GM12892 (cell line): ENCODE measurements at places on chromosomes 4 and X.

DNA sequence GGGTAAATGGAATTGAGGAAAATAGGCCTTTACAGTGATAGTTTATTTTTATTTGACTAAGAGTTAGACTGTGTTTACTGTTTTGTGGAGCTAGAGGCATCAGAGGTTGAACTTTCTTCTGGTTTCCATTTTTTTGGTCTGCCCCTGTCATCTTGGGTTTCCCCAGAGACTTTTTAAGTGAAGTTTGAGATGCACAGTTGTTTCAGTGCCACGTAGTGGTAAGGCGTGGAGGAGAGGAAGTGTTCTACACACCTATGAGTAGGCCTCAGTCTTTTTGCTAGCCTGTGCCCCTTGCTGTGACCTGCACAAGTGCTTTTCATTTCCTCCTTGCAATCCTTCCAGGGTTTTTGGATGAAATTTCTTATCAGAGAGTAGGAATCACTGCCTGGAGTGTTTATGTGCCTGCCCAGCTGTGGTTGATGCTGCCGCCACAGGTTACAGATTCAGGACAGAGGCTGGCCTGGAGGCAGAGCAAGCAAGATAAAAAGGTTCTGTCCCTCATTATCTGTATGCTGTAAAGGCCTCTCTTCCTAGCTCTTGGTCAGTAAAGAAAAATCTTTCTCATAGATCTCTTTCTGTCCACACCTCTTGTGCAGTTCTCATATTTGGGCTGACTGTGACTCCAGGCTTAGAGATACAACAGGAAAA is 12.5 kb upstream of the HSFX4 start:
- no peak for DNase-seq

GRCh38 chrX:53265771-53266574 is 15.4 kb downstream of the IQSEC2 start:
- no peak for DNase-seq

GRCh38 chr4:103156106-103156505 is 42.0 kb downstream of the CENPE start:
- no peak for DNase-seq

GRCh38 chr4:163554870-163555465 is 60.5 kb downstream of the TMA16 start:
- DNase-seq, result no peak

DNA sequence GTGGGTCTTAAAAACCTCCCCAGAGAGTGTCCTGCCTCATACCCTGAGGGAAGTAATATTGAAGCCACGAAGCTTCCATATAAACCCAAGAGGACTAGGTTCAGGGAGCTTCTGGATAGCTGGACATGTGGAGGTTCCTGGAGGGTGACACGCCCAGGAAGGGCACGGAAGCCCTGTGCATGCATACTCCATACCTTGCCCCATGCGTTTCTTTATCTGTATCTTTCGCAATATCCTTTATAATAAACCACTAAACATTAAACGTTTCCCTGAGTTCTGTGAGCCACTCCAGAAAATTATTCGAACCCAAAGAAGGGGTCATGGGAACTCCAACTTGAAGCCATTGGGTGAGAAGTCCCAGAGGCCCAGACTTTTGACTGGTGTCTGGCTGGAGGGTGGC is 45.7 kb upstream of the HPF1 start:
- DNase-seq, result no peak

GRCh38 chr4:101921370-101921769 is 130.8 kb downstream of the BANK1 start:
- no peak for DNase-seq

- DNase-seq, result no peak
These were observed 295.1 kb downstream of the GBA3 start for GRCh38 chr4:22987870-22988269.

- DNase-seq, result no peak
These were observed 297.2 kb downstream of the IQCM start for GRCh38 chr4:149518471-149518870.

GRCh38 chrX:43644124-43644701 is 11.9 kb upstream of the MAOA start:
- no peak for DNase-seq

GRCh38 chr4:70718811-70719604 is 2.8 kb upstream of the RUFY3 start:
- DNase-seq, result no peak

DNA sequence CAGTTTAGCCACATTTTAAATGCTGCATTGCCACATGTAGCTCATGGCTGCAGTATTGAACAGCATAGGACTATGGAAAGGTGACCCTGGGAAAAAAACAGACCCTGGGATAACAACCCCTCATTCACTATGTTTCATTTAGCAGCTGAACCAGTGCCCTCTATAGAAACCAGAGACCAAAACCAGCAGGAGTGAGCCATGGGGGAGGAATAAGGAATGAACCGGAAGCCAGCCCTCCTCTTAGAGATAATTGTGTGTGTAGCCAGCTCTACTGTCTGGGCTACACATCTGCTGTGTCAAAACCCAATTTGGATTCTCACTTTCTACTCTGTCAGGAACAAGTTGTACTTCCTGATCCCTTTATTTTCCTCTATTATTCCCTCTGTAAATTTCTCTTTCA is 158.5 kb upstream of the S100G start:
- no peak for DNase-seq

GRCh38 chr4:38149472-38149996 is 189.3 kb downstream of the PTTG2 start:
- no peak for DNase-seq

DNA sequence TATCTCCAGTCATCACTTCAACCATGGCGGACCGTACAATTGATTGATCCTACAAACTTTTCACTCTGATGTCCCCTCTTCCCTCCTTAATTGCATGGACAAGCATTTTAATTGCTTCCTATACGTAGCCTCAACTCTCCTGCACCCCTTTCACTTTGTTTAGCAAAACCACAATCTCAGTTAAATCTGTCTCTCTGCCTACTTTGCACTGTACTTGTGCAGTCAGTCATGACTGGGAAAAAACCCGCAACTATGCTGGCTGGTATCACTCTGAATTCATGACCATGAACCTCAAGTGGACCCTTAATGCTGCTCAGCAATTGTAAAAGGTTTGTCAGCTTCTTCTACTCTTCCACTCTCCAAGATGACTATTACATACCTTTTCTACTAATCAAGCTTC is 51.7 kb upstream of the AFF2 start:
- DNase-seq, result no peak

GRCh38 chr4:151905197-151905596 is 144.4 kb upstream of the GATB start:
- DNase-seq, result no peak

- no peak for DNase-seq
These were observed 107.3 kb downstream of the SLC10A6 start for GRCh38 chr4:86741846-86742245.

- no peak for DNase-seq
These were observed 70.9 kb upstream of the ENPP6 start for GRCh38 chr4:184288451-184289178.

DNA sequence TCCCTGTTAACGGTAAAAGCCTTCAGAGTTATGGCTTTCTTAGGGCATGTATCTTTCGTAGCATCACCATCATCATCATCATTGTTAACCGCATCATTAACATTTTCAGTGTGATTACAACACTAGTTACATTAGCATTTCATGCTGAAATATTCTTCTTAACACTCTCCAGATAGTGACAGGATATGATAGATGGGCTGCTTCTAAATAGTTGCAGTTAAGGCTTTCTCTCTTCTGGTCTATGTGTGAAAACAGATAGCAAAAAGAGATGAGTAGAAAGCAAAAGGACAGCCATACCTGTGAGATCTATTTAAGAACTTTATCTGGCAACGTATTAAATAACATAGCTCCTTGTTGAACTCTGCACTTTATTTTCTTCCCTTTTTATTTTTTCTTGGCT is 1069.8 kb downstream of the ADGRL3 start:
- DNase-seq, result no peak

GRCh38 chr4:57053508-57053907 is 56.7 kb downstream of the IGFBP7 start:
- no peak for DNase-seq

DNA sequence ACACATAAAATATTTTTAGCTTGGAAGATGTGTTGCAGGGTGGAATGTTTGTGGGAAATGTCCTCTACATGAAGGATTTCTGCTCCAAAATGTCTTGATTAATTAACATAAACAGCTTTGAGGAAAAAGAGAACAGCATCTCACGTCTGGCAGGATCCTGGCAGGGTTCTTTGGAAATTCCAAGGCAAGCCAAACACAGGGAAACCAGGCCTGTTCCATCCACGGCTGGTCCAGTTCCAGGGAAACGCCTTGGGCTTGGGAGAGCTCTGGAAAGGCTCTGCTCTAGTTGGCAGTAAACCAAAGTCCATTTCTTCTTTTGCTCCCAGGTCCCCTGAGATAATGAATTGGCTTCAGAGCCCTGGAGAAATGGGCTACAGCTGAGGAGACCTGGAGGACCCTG is 42.4 kb upstream of the GAB1 start:
- DNase-seq, result no peak

- no peak for DNase-seq
These were observed 16.2 kb downstream of the SH3RF1 start for GRCh38 chr4:169254546-169254983.

- no peak for DNase-seq
These were observed 12.0 kb downstream of the EREG start for GRCh38 chr4:74376888-74377483.

- DNase-seq, result no peak
These were observed 38.3 kb upstream of the NDP start for GRCh38 chrX:44011506-44011905.

DNA sequence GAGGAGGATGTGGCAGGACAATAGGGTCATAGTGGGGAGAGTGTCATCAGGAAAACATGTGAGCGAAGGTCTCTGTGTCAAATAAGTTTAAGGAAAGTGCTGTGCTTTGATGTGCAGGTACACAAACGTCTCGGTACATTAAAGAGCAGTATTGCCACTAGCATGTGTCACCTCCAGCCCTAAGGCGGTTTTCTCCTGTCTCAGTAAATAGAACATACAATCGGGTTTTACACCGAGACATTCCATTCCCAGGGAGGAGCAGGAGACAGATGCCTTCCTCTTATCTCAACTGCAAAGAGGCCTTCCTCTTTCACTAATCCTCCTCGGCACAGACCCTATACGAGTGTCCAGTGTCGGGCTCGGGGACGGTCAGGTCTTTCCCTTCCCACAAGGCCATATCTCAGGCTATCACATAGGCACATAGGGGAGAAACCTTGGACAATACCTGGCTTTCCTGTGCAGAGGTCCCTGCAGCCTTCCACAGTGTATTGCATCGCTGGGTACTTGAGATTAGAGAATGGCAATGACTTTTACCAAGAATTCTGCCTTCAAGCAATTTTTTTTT is 684.5 kb downstream of the PDHA2 start:
- no peak for DNase-seq

- DNase-seq, result no peak
These were observed 115.8 kb upstream of the INPP4B start for GRCh38 chr4:142961866-142962265.

DNA sequence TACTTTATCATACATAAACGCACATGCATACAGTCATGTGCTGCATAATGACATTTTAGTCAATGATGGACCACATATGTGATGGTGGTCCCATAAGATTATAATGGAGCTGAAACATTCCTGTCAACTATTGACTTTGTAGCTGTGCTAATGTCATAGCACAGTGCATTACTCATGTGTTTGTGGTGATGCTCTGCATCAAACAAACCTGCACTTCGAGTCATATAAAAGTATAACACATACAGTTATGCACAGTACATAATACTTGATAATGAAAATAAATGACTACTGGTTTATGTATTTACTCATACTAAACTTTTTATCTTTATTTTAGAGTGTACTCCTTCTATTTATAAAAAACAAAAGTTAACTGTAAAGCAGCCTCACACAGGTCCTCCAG is 60.5 kb upstream of the MCUB start:
- no peak for DNase-seq

- no peak for DNase-seq
These were observed 3.9 kb upstream of the HPGDS start for GRCh38 chr4:94346541-94346940.

DNA sequence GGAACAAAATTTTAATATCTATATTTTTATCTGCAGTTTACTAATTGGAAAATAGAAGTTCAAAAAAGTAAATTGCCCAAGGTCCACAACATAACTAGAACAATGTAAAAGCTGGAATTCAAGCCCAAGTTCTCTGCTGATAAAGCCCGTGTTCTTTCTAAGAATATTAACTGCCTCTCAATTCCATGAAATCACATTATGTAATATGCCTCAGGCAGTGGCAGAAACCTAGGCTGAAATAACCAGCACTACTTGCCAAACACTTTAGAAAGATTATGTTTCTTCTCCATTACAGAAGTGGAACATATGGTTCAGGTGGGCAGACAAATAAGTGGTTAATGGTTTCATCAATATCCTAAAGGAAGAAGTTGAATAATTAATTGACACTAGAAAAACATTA is 56.7 kb upstream of the ADGRL3 start:
- no peak for DNase-seq

DNA sequence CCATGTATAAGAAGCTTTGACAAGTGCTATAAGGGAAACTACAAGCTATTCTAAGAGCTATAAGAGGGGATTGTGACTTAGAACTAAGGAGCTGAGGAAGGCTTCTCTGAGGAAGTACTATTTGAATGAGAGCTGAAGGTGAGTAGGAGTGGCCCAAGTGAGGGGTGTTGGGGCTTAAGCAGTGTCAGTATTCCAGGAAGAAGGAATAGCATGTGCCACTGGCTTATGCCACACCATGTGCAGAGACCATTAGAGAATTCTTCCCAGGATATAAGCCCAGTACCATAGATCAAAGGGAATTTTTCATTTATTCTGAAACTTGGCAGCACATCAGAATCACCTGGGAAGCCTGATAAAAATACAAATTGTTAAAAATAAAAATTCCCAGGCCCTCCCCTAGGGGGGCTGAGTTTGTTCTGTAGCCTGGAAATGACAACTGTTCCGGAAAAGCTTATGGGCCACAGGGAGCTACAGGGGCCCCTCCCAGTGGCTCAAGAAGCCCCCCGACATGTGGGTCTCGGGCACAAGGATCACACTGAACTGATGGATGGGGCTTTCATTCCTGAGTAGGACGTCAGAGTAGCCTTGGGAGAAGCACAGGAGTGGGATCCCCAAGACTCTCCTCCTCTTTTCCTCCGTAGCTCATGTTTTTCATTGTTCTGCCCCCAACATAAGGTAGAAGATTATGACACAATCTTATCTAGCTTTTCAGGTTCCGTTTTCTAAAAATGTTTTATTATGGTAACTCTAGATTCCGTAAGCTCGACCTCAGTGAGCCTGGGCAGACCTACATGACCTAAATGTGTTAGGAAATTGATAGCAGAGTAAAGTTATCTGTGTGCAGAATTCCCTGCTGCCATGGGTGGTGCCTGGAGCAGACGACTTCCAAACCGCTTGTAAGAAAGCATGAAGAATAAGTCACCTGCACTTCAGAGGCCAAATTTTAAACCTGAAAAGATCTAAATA is 119.3 kb downstream of the AFF1 start:
- DNase-seq, result no peak
